Astrocyte of the spinal cord (primary cell): ENCODE measurements at places on chromosomes 13 and 19.

GRCh38 chr13:23959231-23959862 lies 62.0 kb upstream of the C1QTNF9B start:
- peak; percentile 46 for DNase-seq

GRCh38 chr19:54795758-54796157 lies 7.7 kb upstream of the KIR2DL4 start:
- DNase-seq, result no peak

GRCh38 chr13:24083722-24084421 lies 76.6 kb upstream of the SPATA13 start:
- DNase-seq, result no peak

- DNase-seq, result no peak
Measured at GRCh38 chr13:106858903-106859532, 291.1 kb upstream of the ARGLU1 start.

DNA sequence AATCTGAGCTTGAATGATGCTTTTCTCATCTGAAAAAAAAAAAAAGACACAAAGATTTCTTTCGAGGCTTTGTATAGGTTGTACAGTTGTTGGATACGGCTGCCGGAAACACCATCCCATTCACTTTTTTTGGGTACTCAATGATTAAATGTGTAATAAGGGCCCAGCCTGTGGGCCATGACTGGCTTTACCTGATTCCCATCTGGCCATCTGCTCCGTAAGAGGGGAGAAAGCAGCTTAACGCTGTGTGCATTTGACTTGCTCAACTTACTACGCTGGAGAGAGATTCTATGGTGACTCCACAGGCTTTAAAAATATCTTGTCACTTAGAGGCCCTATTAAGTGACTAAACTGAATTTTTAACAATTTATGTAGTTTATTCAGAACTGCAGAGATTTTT lies 731 bp downstream of the ZNF558 start:
- DNase-seq, result no peak

DNA sequence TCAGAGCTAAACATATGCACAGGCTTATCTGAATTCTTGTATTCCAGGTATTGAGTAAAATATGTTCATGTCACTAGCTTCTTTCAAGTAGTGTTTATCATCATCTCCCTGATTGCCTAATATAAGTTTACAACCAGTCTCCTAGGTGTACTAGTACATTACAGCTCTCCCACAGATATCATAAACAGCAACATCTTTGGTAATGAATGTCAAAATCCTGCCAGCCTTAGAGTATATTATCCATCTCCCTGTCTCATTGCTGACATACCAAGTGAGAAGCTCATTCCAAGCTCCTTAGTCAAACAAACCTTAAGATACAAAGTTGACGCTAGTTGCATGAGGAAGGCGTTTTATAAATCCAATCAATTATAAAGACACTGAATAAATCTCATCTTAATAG lies 689.1 kb upstream of the GPC6 start:
- DNase-seq, result no peak
